ENCODE measurements at places on chromosomes 11 and 22.

DNA sequence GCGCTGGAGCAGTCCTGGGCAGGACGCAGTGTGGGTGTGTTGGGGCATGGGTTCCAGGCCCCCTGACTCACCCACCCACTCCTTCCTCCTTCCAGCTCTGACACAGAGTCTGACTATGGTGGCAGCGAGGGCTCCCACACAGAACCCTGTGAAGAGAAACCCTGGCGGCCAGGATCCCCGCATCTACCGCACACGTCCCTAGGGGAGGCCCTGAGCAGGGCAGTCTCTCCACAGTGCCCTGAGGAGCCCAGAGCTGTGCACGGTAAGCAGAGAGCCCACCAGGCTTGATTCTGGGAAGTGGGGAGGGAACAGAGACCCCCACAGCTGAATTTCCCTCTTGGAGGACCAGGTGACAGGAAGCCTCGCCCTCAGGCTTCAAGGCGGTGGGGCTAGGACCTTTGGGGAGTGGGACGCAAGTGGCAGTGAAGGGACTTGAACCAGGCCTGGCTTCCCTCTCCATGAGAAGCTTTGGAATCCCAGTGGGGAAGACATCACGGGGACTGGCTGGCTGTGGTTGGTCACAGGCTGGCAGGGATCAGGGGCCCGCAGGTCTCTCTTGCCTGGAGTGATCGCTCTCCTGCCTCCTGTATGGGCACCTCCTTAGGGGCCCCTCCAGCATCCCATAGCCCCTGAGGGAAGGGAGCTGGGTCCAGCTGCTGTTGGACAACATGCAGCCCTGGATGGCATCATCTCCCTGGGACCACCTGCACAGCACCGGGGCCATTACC is 96.4 kb upstream of the PARVA start:
- DNase-seq = no peak

- DNase-seq = peak; percentile 5
Measured at GRCh38 chr22:36585841-36586240, 56.9 kb upstream of the EIF3D start.

- no peak for DNase-seq
Measured at GRCh38 chr11:47010179-47010578, 73.6 kb downstream of the CSTPP1 start.

DNA sequence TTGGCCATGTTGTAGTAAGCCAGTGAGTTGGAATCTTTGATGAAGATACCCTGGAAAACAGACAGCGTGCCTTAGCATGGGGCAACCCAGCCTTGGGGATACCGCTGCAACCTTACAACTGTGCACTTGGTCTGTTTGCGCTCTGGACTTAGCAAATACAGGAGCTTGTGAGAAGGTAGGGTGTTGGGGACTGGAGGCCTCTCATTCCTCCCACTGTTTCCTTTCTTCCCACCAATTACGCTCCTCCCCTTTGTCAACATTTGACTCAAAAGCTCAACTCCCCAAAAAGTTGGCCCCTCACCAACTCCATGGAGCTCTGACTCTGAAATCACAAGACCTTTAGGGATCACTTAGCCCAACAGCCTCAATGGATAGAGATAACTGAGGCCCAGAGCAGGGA is 7.9 kb upstream of the TBC1D10A start:
- DNase-seq = no peak

DNA sequence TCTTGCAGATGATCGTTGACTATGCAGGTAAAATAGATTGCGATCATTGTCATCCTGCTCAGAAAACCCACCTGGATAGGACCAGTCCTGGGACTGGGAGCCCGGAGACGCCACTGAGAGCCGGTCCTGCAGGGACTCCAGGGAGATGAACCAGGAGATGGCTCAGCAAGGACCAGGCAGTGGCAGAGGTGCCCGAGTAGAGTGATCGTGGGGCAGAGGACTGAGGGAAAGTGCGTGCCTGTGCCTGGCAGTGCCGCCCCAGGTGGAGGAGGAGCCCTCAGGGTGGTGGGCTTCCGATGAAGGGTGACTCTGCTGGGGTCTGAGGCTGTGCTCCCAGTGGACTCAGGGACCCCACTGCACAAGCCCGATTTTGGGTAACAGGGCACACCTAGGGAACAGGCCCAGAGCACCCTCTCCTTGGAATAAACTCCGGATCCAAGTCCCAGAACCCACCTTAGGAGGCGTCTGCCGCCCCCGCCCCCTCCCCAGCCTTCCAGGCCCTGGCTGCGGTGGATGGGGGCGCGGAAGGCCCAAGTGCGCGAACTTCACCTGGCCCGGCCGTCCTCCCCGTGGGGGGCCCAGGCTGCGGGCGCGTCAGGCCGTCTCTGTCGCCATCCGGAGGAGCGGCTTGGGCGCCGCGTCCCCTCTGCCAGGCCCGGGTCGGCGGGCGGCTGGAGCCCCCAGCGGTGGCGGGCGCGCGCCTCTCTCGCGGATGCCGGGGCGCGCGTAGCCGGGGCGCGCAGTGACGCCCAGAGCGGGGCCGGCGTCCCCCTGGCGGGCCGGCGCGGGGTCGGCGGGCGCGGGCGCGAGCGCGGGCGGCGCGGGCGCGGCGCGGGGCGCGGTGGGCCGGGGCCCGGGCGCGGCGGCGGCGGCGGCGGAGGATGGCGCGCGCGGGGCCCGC is 1338.8 kb downstream of the BRD1 start:
- DNase-seq = no peak

- peak; percentile 86 for DNase-seq
Measured at GRCh38 chr11:63738720-63739360, 29.7 kb downstream of the ZFTA start.

- DNase-seq = no peak
Measured at GRCh38 chr11:69822676-69823494, 3.7 kb upstream of the FGF3 start.

All from NCI-H1417 (cell line).